ENCODE measurements at places on chromosomes 6 and 20. TPM values are rescaled to one million over a fixed set of nuclear protein-coding genes. Genes with fewer than 3 reads are reported as not detected.

The TFAP2D gene
- not detected for total RNA-seq

The ADGB gene
- 0.36 TPM for total RNA-seq

The ENPP5 gene
- total RNA-seq, result 19.8 TPM

The ACSS2 gene
- total RNA-seq, result 14.3 TPM

The HLA-G gene
- not detected for total RNA-seq

The PPIL6 gene
- 14.5 TPM for total RNA-seq

The SEL1L2 gene
- not detected for total RNA-seq

The IYD gene
- not detected for total RNA-seq

The MTFR2 gene
- total RNA-seq, result 0.82 TPM

Measured in cerebellum (tissue), 4 donors.